ENCODE measurements at places on chromosomes 16 and 17. TPM values are rescaled to one million over a fixed set of nuclear protein-coding genes. Genes with fewer than 3 reads are reported as not detected.

GRCh38 chr17:50658616-50659015 lies 23.9 kb downstream of the ABCC3 start:
- DNase-seq: no peak

DNA sequence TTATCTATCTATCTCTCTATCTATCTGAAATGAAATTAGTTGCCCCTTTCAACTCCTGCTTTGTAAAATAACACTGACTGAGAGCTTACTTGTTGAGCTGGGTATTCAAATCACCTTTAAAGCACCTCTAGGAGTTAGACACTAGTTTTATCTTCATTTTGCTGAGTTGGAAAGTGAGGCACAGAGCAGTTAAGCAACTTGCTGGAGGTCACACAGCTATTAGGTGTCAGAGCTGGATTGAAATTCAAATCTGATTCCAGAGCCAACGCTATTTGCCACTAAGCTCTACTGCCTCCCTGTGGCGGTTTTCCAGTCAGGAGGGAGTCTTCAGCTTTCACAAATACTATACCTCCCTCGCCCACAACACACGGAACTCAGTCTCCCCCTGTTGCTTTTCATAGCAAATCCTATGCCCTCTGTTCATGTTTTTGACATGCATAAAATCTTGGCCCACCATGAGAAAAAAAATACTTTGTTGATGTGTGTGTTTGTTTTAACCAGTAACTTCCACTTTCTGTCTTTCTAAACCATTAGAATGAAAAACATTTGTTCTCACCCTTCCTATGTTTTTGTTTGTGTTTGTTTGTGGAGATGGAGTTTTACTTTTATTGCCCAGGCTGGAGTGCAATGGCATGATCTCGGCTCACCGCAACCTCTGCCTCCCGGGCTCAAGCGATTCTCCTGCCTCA lies 74.8 kb upstream of the SMURF2 start:
- DNase-seq: no peak

DNA sequence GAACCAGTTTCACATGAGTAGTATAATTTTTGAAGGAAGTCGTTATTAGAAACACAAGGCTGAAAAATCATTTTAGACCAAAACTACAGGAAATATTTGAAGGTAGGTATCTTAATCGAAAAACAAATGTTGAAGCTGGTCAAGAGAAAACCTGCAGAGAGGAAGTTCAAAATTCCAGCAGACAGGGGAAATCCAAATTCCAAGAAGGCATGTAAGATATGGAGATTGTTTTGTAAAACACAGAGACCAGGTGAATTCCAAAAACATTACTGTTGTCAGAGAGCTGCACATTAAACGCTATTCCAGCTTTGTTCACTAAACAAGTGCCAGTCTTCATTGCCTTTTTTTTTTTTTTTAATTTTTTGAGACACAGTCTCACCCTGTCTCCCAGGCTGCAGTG lies 38.4 kb downstream of the ADAMTS18 start:
- no peak for DNase-seq

DNA sequence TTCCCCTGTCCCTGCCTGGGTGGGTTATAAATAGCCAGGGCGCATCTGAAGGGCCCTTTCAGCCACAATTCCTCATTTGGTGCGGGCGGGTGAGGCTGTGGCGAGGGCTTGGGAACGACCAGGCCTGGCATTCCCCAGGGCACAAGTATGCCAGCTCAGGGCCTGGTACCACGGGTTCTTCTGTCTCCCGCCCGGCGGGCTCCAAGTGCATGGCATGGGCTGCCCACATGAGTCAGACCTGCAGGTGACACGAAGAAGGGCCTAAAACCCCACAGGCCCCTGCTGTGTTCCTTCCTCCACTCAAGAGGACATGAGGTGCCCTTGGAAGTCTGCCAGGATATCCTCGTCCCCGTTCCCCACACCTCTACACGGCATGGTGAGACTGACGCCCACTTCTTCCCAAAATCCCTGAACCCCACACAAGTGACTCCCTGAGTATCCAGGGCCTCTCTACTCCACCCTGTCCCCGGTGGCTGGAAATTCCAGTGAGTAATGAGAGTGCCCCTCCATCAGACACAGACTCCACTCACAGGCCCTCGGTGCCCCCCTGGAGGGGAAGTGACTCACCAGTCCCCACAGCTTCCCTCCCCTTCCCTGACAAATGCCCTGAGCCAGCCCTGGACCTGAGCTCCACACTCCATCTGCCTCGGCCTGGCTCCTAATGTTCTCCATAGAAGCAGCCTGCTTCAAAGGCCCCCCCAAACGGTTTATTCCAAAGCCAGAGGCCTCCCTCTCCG lies 68.8 kb downstream of the ABR start:
- no peak for DNase-seq

DNA sequence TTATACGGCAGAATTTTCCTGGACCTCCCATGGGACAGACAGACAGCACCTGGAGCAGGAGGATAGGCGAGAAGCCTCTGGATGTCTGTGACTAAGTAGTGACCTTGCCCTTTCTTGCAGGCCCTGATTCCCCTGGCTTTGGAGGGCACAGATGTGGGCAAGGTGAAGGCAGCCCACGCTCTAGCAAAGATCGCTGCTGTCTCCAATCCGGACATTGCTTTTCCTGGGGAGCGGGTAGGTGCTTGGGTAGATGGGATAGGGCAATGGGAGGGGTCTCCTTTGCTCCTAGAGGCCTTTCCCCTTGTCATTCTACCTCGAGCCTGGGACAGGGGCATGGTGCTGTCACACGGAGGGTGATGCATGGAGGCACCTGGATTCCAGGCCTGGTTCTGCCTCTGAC lies 17.3 kb downstream of the SLC35G3 start:
- DNase-seq: no peak

DNA sequence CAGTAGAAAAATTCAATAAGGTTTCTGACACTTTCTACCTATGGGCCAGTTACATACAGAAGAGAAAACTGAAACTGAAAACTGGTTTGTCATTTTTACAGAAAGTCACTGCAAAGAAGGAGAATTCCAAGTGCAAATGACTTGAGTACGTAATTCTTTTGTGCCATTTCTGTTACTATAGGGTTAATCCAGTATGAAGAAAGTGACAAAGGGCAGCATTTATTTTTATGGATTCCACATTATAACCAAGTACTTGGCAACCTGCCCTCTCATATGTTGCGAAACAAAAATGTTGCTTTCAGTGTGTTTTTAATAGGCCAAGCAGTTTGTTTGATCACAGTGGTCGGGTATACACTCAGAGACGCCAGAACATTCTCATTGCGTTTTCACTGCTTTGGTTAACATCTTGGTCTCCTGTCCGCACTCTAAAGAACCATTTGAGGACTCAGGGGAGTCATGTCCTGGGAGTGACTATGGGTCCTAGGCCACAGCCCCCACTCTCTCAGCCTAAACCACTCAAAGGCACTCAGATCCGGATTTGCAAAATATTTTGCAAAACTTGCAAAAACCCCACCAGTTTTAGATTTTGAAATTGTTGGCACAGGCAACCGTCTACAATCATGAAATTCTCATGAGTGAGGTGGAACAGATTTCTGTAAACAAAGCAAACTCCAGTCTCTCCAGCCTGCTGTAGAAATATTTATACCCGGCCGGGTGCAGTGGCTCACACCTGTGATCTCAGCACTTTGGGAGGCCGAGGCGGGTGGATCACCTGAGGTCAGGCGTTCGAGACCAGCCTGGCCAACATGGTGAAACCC lies 15.4 kb upstream of the HELZ start:
- DNase-seq: no peak

GRCh38 chr17:66925811-66926500 lies 38.6 kb upstream of the CACNG4 start:
- DNase-seq: no peak

DNA sequence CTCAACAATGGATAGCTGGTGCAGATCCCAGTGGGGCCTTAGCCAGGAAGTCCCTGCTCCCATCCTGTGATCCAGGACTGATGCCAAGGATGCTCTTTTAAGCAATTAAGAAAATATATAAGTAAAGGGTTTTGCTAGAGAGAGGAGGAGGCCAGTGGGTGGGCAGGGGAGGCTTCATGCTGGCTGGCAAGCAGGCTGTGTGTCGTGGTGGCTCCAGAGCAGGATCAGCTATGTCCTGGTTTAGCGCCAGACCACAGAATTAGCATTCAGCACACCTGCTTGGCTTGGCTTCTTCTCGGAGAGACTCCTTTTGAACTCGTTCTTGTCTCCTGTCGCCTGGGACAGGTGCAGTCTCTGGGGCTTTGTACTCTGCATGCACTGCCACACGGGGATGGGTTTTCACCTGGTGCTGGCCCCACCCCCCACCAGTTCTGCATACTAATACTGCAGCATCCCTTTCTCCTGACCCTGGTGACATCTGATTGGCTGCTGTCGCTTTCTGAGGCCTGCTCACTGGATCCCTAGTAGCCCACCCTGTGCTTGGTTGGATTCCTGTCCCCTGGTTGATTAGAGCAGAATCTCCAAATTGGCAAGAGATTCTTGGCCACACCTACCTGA lies 66.1 kb downstream of the PLD6 start:
- DNase-seq: no peak

GRCh38 chr16:19228052-19228451 lies 57.5 kb upstream of the CLEC19A start:
- no peak for DNase-seq

DNA sequence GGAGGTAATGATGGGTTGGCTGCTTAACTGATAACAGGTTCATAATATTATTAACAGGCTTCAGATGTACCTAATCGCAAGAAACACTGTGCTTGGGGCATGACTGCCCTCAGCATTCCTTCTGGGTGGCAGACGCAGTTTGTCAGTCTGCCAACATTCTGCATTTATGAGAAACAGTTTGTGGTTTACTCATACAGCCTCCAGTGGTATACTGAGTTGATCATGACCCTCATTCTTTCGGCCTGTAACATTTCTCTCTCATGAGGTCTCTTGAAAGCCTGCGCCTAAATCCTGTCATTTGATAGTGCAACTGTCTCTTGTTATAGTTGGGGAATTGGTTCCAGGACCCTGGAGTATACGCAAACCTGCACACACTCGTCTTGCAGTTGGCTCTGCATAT lies 4.9 kb upstream of the RUSF1 start:
- DNase-seq: no peak

DNA sequence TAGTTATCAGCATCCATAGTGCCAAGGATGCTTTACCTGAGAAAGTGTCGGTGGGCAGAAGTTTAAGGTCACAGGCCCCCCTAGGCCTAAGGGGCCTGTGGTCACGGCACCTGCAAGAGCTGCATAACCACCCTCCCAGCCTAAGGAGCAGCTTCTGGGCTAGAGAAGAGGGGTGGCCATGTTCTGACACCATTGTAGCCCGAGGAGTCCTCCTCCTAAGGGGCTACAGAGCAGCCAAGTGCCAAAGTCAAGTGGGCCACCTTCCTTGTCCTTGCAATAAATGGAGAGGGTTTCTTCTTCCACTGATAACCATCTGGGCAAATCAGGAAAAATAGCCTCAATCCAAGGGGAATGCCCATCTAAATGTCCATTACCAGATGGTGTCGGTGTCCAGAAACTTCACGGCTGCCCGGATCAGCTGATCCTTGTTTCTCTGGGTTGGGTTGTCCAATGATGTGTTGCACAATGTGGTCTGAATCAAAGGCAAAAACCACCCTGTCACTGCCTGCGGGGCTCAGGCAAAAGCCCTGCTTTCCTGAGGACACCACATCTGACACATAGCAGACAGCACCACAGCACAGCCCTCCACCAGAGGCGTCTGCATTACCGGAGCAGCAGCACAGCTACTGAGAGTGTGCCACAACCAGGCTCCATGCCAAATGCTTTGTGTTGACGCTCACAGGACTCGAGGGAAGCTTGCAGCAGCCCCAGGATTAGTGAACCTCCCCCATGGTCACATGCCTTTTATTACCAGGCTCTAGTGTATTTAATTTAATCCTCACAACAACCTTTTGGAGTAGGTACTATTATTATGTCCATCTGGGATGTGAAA lies 12.8 kb downstream of the ATPAF2 start:
- no peak for DNase-seq

DNA sequence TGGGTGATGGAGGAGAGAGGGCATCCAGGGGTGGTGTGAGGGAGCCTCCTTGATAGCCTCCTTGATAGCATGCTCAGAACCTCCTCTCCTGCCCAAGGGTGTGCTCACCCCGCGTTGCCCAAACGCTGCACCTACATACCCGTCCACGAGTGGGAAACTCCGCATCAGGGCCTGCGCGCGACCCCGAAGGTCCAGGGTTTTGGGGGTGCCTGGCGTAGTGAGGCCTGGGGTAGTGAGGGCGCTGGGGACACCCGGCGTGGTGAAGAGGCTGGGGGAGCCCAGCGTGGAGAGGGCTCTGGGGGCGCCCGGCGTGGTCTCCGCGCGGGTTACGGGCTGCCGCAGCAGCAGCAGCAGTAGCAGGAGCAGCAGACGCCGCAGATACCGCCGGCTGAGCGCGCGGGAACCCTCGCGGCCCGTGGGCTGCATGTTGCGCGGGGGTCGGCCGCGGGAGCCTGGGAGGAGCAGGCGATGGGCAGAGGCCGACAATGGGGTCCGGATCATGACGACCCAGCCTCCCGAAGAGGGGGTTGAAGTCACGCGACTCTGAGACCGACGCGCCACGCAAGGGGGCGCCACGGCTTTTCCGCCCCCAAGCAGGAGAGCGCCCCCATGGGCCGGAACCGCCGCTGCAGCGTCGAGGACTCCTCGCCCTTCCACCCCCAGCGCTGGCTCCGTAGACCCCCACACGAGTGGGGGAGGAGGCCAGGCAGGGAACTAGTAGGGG lies at the start of gene DPEP3:
Gene DPEP3, minus strand, starts transcription at position 545 of the 724 bp plus-strand sequence. Its CDS starts 119 bp downstream, at position 426.
- DNase-seq: no peak

DNA sequence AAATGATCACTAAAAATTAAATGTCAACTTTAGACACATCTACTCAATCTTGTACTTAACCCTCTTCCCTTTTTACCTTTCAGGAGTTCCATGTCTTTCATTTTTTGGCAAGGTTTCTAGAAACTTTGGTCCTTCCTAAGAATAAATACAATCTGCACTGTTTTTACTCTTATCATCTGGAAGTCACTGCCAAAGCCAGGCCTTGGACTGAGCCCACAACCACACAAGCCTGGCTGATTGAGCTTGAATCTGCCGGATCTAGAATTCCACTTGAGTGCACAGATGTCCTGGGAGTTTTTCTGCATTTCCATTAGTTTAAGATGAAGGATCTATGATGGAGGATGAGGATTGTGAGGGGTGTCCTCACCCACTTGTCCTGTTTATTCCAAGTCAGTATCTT lies 126.1 kb downstream of the VPS53 start:
- DNase-seq: no peak

- DNase-seq: no peak
These were observed 4.5 kb downstream of the KRT9 start for GRCh38 chr17:41567317-41567716.

The KRT27 gene
- total RNA-seq: not detected

The VAT1L gene
- total RNA-seq: 6.4 TPM

The NPIPB6 gene
- not detected for total RNA-seq

The TEKT5 gene
- 0.12 TPM for total RNA-seq

The UNC13D gene
- total RNA-seq: 1.6 TPM

The C16orf89 gene
- not detected for total RNA-seq
